ENCODE measurements at places on chromosomes 12 and 14.

DNA sequence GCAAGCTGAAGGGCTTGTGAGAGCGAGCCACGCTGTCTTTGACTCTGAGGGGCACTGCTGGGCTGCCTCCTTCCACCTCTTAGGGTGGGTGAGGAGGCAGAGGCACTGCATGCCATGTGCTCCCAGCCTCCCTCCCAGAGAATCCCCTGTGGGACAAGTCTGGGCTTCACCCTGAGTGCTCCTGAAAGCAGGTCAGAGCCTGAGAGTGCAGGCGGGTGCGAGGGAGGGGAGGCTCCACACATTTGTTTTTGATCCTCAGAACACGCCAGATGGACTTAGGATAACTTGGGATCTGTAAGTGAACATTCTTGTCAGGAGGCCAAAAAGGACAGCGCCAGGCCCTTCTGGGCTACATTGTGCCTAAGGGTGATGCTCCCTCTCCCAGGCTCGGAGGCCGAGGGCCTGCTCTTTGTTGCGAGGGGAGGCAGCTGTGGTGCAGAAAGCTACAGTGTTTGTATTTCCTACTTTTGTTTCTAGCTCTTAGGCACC lies 155.4 kb downstream of the TMX1 start:
- DNase-seq = no peak

DNA sequence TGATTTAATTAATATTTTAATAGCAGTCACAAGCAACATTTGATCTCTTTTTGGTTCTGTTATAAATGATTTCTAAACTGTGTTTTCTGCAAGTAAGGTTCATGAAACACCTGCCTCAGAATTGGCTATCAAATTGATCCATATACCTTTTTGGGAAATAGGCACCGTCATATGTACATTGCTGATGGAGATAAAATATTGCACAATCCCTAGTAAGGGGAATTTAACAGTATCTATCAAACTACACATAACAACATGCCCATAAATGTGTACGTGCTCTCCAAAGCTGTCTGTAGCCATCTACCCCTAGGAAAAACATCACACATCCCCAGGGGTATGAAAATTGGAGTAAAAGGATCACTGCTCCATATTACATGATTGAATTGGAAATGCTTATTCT lies 167.3 kb upstream of the CPNE8 start:
- no peak for DNase-seq

- DNase-seq = no peak
These were observed 200.5 kb upstream of the GRIP1 start for GRCh38 chr12:66879409-66879808.

GRCh38 chr12:56990648-56991318 lies 15.6 kb downstream of the ZBTB39 start:
- no peak for DNase-seq

DNA sequence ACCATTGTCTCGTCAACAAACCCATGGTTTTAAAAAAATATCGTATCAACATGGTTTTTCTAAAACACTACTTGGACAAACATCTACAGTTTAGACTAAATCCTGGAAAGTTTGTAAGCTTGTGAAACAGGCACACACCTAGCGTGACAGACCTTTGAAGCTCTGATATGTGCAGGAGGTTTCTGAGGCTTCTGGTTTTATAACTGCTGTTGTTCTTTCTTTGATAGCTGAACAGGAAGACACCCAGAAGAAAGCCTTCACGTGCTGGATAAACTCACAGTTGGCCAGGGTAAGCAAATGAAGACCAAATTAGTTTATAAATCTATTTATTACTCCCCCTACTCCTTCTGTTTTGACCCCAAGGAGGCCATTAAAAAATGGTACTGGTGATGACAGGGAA lies 87.6 kb downstream of the SYNE2 start:
- DNase-seq = no peak

GRCh38 chr12:65162609-65163008 lies 6.8 kb upstream of the LEMD3 start:
- no peak for DNase-seq

- DNase-seq = no peak
These were observed 200.5 kb upstream of the DCN start for GRCh38 chr12:91383099-91383498.

DNA sequence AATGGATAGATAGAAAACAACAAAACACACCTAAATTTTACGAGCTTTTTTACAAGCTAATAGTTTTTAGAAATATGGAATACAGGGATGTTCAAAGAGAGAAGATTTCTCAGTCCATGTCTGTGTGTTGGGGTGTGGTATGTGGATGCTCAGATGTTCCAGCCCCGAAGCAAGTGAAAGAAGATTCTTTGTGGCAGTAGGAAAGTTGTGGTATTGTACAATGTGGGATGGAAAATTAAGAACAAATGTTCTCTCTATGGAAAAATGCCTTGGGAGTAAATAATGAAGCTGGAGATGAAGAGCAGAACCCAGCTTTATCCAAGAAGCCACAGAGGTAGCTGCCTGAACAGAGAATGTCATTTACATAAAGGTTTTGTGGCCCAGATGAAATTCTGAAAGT lies 150.3 kb upstream of the PRKD1 start:
- DNase-seq = no peak

DNA sequence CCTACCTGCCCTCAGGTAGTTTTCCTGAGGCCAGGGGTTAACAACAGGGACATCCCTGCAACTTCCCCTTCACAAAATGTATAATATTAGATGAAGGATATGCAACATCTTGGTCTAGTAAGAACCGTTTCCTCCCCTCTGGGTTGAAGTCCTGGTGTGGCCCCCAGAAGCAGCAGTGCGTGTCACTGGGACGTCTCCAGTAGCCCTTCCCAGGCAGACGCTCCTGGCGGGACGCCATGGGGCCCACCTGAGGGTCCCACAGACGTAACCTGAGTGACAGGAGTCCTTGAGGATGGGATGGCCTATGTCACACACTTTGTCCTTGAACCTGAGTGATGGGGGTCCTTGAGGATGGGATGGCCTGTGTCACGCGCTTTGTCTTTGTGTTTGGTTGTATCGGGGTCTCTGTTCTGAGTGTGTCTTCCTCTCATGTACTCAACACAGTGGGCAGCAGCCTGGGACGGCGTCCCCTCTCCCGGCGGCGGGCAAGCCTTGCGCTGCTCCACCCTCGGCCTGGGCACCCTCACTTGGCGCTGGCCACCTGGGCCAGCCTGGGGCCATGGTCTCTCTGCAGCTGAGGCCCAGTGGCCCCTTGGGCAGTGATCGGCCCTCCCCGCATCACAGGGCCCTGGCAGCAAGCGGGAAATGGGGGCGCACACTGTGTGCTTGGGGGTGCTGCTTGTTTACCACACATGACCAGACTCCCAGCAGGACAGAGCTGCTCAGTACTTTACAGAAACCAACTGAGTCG lies 14.3 kb upstream of the AMN start:
- DNase-seq = no peak

DNA sequence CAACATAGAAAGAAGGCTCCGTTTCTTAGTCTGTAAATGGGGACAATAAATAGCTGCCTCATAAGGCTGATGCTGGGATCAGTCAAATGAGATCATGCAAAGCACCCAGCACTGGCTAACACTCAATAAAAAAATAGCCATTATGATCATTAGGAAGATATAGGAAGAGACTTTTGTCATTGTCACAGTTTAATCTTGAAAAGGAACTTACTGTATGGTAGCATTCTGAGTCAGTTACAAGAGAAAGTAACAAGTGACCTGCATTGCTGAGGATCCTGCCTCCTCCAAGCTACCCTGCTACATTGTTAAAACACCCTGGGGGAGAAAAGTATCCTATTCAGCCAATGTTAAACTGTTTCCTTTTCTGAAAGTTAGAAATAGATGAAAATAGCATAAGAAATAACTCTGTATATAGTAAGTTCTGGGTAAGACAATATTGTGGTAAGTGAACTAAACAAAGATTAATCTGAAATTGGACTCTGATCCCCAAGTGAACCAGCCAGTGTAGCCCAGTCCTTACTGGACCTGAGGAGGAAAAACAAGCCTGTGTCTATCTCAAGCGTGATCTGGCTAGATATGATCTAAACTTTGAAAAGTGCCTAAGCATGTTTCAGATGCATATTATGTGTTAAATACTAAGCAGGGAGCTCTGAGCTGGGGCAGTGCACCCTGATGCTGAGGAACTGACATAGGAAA lies 3.6 kb upstream of the NUDT4 start:
- DNase-seq = no peak

- DNase-seq = no peak
These were observed 19.4 kb upstream of the PARP11 start for GRCh38 chr12:3892631-3893030.

GRCh38 chr14:57652769-57653168 lies 159.1 kb upstream of the CCDC198 start:
- no peak for DNase-seq

DNA sequence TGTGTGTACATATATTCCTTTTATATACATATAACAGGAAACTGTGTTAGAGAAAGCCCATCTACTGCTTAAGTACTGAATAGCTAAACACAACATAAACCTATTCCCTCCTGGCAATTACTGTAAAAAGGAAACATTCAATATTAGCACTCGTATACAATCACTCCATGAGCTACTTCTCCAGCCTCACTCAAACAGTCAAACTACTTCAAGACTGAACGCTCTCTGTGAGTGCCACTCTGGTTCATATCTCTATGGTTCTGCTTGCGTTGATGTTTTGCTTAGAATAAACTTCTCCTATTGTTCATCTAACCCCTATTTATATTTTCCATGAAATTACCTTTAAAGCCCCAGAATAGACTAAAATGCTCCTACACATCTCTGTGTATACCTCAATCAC lies 243.7 kb downstream of the MED13L start:
- DNase-seq = no peak

DNA sequence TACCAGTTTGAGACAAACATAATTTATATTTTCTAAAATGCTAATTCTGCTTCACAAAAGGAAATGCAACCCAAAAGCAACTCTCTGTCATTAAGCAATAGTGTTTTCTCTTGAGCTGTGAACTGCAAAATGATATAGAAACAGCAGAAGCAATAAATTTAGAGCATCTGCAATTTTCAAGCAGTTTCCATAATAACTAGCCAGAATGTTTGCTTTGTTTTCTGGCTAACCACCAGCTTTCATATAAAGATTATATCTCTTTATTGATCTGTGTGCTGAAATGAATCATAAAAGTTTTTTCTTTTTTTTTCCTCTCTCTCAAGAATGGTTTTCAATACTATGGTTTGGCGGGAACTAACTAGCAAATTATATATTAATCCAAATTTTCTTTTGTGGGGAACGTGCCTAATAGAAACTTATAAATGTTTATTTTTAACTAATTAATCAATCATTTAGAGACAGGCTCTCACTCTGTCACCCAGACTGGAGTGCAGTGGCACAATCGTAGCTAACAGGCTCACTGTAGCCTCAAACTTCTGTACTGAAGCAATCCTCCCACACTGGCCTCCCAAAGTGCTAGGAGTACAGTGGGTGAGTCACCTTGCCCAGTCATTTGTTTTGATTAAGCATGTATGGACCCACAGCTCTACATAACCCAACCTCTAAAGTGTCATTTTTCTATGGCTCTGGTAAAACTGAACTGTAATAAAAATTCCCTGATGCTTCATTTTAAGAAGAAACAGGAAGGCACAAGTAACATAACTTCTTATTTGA lies 830.1 kb upstream of the MGAT4C start:
- no peak for DNase-seq

DNA sequence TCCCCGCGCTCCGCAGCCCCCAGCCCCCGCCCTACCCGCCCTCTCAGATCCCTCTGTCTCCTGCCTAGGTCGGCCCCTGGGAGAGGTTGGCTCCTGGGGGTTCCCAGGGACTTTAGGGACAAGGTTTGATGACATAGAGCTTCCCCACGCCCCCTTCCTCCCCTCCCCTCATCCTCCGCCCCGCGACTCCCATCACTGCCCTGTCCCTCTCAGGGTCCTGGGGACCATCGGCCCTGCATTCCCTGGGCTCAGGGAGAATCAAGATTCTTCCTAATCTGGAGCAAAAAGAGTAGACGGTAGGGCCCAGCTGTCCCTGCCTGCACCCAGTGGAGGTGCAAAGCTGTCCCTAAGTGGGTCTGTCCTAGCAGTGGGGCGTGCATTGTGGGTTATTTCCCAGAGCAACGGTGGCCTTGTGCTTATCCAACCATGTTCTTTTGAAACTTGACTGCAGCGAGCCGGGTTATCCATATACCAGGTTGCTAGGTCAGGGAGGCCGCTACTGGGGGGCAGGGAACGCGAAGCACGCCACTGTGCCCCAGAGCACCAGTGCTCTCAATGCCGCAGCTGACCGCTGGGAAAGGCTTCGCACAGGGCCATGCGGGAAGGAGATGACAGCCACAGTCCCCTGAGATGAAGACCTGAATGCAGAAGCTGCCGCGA lies 124.4 kb upstream of the PRMT8 start:
- DNase-seq = no peak

GRCh38 chr14:75156901-75157300 lies 19.5 kb downstream of the TMED10 start:
- DNase-seq = no peak

DNA sequence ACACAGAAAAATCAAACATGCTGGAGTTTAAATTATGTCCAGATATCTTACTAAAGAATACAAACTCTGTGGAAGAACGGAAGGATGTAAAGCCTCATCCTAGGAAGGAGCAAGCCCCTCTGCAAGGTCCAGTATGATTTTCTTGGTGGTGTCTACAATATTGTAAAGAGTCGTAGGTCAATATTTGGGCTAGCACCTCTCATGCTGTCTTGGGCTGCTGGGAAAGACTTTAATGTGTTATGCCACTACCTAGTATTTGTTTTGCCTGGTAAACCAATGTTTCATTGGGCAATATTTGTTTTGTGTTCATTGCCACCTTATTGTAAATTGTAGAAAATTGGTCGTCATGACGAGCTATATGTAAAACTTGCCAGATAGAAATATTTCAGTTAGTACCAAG lies 26.6 kb downstream of the RESF1 start:
- DNase-seq = no peak

GRCh38 chr14:30525833-30526232 lies 33.1 kb upstream of the G2E3 start:
- no peak for DNase-seq

- DNase-seq = no peak
These were observed 40.8 kb downstream of the FBXL14 start for GRCh38 chr12:1553536-1553935.

- DNase-seq = no peak
These were observed 216.3 kb downstream of the C12orf42 start for GRCh38 chr12:103279444-103279843.

DNA sequence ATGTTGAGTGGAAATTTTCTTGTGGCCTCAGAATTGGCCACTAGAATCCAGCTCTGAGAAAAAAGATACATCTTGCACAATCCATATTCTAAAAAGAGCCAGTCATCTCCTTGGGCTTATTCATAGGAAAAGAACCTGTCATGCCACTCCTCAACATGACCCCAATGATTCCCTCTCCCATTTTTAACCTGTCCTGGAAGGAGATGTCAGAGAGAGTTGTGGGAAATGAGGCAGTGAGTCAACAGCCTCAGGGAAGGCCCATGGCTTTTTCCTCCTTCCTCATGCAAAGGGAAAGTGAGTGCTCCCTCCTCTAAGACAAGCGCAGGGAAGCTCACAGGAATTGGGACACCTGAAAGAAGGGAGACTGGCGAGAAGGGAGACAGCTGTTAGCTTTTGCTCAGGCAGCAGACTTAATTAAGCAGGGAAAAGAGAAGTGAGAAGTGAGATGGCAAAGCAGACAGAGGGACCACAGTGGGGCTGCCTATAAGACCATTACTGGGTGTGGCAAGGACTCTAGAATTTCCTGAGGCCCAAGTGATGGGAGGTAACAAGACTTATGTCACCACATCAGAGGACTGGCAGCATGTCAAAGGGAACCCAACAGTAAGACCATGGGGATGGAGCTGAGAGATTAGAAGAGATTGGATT lies 10.2 kb upstream of the DHRS7 start:
- DNase-seq = no peak
